ENCODE measurements at places on chromosomes 1 and 21.

DNA sequence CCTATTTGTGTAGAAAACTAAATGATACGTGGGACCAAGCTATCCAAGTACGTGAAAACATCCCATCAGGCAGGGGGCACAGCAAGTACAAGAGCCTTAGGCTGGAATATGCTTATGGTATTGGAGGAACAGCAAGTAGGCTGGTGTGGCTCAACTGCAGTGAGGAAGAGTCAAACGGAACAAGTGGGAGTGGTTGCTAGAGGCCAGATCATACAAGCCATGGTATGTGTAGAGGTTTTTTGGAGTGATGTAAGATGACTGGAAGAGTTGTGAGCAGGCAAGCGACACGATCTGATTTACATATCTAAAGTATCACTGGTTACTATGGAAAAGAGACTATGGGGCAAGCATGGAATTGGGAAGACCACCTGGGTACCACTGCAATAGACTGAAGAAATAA lies 27.8 kb downstream of the ELK4 start:
- DNase-seq: no peak

DNA sequence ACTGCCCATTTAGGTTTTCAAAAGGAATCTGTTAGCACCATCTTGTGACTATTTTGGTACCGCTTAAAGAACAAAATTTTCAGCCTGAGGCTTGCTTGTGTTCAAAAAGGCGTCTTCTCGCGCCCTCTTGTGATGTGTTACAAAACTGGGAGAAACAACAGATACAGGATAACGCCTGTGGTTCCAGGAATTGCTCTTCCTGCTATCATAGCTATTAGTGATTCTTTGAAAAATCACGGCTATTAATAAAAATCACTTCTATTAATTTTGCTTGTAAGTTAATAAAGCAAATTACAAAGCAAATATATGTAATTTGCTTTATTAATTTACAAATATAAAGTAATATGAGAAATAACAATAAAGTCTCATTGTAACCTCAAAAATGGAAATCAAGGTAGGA lies 82.2 kb upstream of the ABCD3 start:
- no peak for DNase-seq

GRCh38 chr1:245388687-245389086 lies 233.9 kb downstream of the KIF26B start:
- no peak for DNase-seq

GRCh38 chr1:61865646-61866220 lies 123.5 kb downstream of the PATJ start:
- no peak for DNase-seq

- DNase-seq: no peak
These were observed 169.9 kb downstream of the BRINP2 start for GRCh38 chr1:177340601-177341067.

GRCh38 chr1:243246916-243247315 lies 8.2 kb downstream of the CEP170 start:
- no peak for DNase-seq

Measured in stimulated activated CD8-positive, alpha-beta memory T cell treated with anti-CD3 and anti-CD28 coated beads, Interleukin-15, amount 100 ng/mL, for 24 hours (primary cell).